GM12878 (cell line): ENCODE measurements at places on chromosomes 2 and 18.
A peak's percentile ranks its signal among the peaks of the same experiment; 100 is the strongest.

GRCh38 chr2:41936771-41937463 is 110.9 kb upstream of the PKDCC start:
- no peak for DNase-seq

GRCh38 chr2:67965246-67965645 is 97.6 kb downstream of the C1D start:
- no peak for DNase-seq

DNA sequence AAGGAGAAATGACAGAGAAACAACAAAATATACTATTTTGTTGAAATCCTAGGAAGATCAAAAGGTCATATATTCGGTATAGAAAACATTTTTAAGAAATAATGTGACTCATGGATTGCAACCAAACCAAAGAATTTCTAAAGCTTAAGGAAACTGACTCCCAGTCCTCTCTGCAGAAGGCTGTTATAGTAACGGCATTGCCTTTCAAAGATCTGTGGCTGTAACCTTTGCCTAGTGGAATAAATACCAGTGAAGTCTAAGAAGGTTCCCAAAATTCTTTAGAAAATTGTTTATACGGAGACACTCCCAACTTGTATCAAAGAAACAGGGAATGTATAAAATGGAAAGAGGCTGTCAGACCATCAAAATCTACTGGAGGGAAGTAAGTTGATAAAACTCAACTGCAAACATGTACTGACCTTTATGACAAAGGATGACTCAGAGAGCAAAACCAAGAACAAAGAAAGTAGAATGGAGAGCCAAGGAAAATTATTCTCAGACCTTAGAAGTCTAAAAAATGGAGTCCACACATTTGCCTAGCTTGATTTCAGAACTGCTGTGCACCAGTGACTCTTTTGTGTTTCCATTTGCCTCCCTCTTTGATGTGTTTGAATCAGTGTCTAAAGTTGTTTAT is 48.6 kb upstream of the FSIP2 start:
- no peak for DNase-seq

- no peak for DNase-seq
Observed at GRCh38 chr2:10278029-10278762, 24.5 kb upstream of the HPCAL1 start.

- DNase-seq, result no peak
Observed at GRCh38 chr2:33129263-33130053, 182.7 kb downstream of the LTBP1 start.

DNA sequence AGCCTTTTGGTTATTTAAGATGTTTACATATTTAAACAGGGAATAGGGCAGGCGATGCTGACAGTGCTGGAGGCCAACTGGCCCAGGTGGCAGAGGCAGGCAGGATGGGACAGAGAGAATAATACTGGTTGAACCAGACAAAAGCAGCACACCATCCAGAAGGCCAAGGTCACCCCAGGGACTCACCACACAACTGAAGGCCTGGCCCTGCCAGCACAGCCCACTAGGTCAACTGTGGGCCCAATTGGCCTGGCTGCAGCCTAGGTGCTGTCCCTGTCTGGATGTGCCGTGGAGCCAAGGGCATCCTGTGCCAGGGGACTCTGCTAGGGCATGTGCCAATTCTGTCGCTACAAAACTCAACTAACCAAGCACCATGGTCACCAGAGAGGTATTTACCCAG is 69.2 kb downstream of the RNF152 start:
- no peak for DNase-seq

GRCh38 chr2:235034265-235035118 is 82.7 kb downstream of the SH3BP4 start:
- DNase-seq, result no peak

- DNase-seq, result no peak
Observed at GRCh38 chr2:66604326-66604725, 169.4 kb downstream of the MEIS1 start.

- DNase-seq, result no peak
Observed at GRCh38 chr2:11446733-11447248, 19.2 kb downstream of the E2F6 start.

DNA sequence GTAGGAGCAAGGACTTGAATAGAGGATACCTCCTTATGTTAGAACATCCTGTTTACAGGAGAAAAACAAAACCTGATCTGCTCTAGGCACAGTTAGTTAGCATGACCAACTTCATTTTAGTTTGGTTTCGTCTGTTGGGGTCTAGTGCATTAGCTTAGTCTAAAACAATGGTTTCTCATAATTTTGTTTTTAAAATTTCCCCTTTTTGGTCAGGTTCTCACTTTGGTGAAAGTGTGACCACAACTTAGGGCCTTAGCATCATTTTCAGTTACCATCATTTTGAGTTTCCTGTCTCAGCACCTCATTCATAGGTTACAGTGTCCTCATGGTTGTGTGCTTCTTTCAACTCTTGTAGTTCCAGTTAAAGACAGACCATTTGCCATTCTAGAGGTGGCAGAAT is 1277.0 kb upstream of the SLC39A10 start:
- peak; percentile 1 for DNase-seq

DNA sequence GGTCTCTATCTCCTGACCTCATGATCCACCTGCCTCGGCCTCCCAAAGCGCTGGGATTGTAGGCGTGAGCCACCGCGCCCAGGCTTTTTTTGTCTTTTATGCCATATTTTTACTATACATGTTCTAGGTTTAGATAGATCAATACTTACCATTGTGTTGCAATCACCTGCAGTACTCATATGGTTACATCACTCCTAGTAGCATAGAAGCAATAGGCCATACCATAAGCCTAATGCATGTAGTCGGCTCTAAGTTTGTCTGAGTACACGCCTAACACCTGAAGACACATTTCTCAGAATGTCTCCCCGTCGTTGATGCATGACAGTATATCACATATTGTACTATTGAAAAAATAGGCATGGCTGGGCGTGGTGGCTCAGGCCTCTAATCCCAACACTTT is 27.1 kb upstream of the TGIF1 start:
- DNase-seq, result no peak

GRCh38 chr2:233938676-233939370 is 21.6 kb downstream of the TRPM8 start:
- no peak for DNase-seq

- DNase-seq, result no peak
Observed at GRCh38 chr2:160109939-160110673, 47.7 kb upstream of the PLA2R1 start.

DNA sequence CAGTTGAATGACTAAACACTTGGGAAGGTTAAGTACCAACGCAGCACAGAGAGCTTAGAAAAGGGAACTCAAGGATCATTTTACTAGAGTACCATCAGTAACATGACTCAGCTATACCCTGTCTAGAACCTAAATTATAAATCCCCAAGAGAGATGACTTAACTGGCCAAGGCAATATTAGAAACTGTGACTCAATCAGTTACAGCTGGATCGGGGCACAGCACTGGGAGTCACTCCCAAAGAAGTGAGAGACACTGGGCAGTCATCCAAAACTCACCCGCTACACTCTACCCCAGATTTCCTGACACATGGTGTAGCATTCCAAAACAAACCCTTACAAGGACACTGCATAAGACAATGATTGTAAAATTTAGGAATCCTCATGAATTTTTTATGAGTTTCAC is 17.7 kb downstream of the IWS1 start:
- no peak for DNase-seq

DNA sequence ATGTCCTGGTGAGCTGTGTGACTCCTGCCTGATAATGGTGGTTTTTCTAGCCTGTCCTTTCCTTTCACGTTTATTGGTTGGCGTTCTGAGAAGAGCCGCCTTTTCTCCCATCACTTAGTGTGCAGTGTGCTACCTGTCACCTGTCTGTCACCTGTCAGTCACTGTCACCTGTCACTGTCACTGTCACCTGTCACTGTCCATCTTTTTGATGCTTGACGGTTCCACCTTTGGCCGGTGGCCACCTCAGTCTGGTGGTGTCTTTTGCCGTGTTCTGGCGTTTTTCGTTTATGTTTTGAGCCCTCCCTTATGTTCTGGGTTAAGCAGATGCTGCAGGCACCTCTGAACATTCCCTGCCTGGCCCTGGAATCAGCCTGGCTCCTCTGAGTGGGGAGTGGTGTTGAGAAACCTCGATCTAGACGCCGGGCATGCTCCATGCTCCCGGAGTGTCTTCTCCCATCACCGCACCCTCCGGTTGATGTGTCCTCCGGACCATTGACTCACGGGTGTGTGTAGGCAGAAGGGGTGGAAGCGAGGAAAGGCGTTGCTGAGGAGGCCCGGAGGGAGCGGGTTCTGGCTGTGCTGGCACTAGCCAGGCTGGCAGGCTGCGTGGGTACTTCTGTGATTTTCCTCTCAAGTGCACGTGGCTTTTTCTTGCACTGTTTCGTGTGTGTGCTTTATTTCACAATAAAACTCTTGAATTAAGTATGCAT is 20.7 kb downstream of the DTYMK start:
- no peak for DNase-seq

DNA sequence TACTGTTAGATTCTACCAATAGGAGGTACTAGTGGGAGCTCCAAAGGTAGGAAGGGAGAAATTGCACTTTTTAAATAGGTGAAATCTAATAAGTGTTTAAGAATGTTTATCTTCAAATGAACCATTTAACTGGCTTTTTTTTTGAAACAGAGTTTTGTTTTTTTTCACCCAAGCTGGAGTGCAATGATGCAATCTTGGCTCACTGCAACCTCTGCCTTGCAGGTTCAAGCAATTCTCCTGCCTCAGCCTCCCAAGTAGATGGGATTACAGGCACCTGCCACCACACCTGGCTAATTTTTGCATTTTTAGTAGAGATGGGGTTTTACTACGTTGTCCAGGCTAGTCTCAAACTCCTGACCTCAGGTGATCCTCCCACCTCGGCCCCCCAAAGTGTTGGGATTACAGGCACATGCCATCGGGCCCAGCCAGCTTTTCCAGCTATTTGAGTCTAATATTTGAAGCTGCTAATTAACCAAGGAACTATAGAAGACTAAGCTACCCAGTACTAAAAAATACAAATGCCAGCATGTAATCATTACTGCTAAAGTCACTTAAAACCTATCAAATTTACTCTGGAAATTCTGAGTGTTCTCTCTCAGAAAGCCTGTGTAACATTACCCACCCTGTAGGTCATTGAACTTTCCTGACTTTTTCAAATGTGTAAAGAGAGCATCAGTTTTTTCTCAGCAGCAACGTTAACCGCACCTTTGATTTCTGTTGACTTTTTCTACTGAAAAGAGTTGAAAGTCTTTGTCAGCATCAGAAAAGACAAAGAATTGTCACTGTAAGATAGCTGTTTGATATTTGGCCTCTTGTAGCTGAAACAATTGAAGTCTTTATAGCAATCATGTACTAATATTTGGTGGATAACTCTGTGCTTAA is 24.6 kb upstream of the RNF149 start:
- no peak for DNase-seq

- no peak for DNase-seq
Observed at GRCh38 chr2:16629044-16629443, 36.6 kb downstream of the CYRIA start.

DNA sequence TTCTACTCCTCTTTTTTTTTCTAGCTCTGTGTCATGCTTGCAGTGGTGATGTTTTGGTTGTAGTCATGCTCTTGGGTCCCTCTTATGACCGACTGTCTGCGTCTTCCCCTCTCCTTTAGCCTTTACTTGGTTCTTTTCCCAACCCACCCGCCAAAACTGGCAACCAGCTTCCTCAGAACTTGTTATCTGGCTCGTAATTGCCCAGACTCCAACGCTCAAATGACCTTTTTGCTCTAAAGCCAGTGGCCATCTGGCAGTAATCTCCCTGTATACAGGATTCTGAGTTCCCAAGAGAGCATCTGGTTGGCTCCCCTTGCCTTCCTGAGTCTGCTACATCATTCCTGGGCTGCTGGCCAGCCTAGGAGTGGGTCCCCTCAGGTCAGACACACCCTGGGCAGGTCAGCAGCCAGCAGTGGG is 147.2 kb downstream of the MGAT5 start:
- no peak for DNase-seq

- DNase-seq, result no peak
Observed at GRCh38 chr2:208466151-208466919, 59.7 kb downstream of the PTH2R start.

DNA sequence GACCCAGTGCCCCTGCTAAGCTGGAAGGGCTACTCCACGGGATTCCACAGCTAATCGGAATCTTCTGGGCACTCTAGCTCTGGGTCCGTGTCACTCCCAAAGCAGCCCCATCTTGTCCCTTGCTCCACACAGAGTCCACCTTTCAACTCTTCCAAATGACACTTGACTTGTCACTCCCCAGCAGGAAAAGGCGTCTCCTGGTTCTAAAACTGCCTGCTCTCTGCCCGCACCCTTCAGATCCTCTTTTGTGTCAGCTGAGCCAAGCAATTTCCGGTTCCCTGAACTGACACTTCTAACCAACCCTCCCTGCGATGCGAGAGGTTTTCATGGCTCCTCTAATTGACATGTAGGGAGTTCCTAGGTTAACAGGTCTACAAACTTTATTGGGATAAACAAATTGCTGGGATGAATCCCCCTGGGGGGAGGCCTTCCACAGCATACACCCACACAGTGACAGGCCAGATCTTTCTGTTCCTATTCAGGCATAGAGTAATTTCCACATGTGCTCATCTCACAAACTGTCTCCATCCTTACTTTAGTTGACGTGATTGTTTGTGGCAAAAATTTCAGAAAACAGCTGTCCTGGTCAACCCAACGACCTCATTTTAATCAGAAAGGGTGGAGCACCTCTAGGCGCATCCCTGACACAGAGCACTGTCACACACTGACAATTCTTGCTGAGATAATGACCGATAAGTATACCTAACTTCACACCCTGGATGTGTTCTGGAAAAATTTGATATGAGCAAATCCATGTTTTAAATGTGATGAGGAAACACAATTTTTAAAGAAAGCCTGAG is 104.9 kb downstream of the RBMS1 start:
- DNase-seq, result no peak

- no peak for DNase-seq
Observed at GRCh38 chr18:9732031-9732430, 23.9 kb downstream of the RAB31 start.

DNA sequence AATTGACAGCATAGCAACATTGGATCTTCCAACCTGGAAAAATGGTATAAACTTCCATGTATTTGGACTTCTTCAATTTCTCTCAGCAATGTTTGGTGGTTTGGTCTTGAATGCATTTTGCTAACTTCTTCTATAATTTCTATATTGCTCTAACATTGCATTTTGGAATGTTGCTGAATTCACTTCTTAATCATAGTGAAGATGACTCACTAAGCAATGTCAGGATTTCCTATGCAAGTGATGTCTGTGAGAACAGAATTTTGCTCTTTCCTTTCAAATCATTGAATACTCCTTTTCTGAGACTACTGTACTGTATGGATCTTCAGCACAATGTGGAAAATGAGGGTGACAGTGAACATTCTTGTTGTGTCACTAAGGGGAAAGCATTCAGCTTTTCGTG is 28.9 kb upstream of the CDH19 start:
- DNase-seq, result no peak

DNA sequence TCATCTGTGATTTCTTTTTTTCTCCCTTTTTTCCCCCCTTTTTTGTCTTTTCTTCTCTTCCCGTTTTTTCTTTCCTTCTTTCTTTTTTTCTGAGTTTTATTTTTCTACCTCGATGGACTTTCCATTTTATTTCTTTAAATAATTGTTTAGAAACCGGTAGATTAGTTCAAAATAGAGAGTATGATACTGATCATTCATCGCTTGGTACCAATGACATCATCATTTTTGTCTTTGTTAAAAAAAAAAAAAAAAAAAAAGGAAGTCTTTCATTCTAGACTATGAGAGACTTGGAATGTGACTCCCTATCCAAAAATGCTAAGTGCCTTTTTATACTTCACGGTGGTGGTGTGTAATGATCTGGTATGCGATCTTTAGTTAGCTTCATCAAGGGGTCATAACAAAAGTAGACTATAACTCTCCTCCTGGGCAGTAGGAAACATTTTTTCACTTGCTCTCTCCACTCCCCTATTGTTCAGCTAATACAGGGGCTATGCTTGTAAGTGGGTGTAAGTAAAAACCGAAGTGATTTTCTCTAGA is 1517.5 kb upstream of the ZEB2 start:
- DNase-seq, result no peak
